Heart right ventricle (tissue), 16 donors: ENCODE measurements at places on chromosomes 16 and 17. TPM values are rescaled to one million over a fixed set of nuclear protein-coding genes. Genes with fewer than 3 reads are reported as not detected.

DNA sequence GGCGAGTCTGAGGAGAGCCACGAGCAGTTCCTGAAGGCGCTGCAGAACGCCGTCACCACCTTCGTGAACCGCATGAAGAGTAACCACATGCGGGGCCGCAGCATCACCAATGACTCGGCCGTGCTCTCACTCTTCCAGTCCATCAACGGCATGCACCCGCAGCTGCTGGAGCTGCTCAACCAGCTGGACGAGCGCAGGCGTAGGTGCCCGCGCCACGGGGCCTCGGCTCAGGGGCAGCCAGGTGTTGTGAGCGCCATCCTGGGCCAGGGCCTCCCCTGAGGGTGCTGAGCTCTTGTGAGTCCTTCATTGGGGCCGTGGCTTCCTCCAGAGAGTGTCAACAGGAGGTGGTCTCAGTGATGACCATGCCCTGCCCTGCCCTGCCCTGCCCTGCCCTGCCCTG is 7.4 kb upstream of the MRPL12 start:
- DNase-seq: no peak

- no peak for DNase-seq
Observed at GRCh38 chr16:87700406-87701077, 65.2 kb downstream of the KLHDC4 start.

DNA sequence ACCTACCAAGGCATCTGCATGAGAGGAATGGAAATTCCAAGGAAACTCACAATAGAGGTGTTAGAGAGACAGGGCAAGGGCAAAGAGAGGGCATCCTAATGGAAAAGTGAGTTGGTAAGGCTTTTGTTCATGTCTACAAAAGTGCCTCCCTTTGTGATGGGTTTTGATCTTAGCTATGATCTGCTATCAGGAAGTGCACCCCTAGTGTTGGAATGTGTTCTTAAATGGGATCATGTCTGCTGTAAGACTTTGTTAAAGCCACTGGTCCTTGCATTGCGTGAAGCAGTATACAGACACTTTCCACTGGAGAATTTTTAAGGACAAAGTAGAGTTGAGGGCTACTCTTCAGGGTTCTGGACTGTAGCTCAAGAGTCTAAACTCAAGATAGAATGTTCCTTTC is 92.0 kb downstream of the MAP2K6 start:
- DNase-seq: no peak

The GNGT2 gene
- total RNA-seq: 1.3 TPM

GRCh38 chr17:68489919-68490318 is 22.3 kb upstream of the PRKAR1A start:
- no peak for DNase-seq

- no peak for DNase-seq
Observed at GRCh38 chr17:63442074-63442473, 4.0 kb downstream of the CYB561 start.

- DNase-seq: no peak
Observed at GRCh38 chr17:4701116-4701515, 2.8 kb downstream of the PELP1 start.

GRCh38 chr16:64453646-64454045 is 668.2 kb downstream of the CDH11 start:
- no peak for DNase-seq
